ENCODE measurements at places on chromosomes 5 and 9.

DNA sequence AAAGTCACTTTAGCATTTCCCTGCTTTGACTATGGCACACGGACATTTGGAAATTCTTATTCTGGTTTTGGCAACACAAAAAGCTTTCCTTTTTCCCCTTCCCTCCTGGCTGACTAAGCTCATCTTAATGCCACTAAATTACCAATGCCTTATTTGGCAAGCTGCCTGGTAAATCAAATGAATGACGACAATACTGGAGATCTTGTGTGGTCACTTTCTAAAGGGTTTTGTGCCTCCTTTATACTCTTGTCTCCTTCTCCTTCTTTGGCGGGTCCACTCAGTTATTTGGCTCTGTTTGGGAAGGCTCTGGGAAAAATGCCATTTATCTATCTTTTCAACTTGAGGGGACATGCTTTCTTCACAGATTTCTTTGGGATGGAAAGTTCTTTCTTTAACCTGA is 34.9 kb downstream of the SH3GL2 start:
- no peak for DNase-seq

DNA sequence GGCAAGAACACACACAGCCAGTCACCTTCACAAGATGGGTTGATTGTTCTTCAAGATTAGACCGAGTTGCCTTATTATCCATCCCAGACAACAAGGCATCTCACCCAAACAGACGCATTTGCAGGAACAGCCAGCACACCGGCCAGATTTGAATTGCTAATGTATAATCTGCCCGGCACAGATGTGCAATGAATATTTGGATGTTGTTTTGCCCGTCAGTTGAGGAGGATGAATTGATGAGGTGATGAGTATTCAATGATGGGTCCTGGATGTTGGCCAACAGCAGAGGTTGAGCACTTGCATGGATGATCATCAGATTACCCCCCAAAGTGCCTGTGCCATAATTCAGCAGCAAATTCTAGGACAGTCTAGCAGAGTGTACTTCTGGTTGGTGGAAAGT is 20.1 kb downstream of the ALG2 start:
- DNase-seq, result no peak

GRCh38 chr5:126948011-126948355 is 82.4 kb downstream of the MARCHF3 start:
- DNase-seq, result no peak

- DNase-seq, result no peak
Observed at GRCh38 chr5:73887688-73888087, 261.7 kb downstream of the ARHGEF28 start.

GRCh38 chr5:150574818-150575547 is 65.5 kb upstream of the SYNPO start:
- no peak for DNase-seq

- DNase-seq, result no peak
Observed at GRCh38 chr5:17056141-17056631, 120.1 kb upstream of the MYO10 start.

- peak; percentile 9 for DNase-seq
Observed at GRCh38 chr9:131096269-131097125, at the start of gene AIF1L. Gene AIF1L (plus strand): TSS chr9:131096531. CDS start chr9:131096630, 99 bp downstream.

GRCh38 chr5:175471628-175472027 is 6.7 kb upstream of the SFXN1 start:
- DNase-seq, result peak; percentile 18

DNA sequence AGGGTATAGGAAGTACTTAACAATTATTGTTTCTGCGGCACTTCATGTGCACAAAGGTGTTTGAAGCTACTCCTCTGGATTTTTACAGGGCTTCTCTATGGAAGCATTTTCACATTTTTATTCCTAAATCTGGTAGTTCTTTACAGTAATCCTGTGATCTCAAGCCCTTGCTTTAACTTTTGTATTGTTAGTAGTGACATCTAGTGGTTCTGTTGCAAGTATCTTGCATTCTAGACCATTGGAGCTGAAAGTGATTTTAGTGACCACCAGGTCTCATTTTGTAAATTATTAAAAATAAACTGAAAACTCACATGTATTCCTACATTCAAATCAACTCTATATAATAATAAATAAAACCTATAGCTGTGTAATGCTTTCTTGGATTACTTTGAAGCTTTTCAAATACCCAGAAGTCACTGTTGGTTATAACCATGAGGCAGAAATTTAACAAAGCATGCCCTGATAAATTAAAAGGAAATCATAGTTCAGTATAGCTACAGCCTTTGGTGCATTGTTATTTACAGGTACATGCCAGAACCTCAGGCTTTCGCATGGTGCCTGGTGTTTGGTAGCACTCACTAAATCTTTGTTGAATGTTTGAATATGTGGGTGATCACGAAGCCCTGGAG is 18.9 kb downstream of the RPS23 start:
- no peak for DNase-seq

DNA sequence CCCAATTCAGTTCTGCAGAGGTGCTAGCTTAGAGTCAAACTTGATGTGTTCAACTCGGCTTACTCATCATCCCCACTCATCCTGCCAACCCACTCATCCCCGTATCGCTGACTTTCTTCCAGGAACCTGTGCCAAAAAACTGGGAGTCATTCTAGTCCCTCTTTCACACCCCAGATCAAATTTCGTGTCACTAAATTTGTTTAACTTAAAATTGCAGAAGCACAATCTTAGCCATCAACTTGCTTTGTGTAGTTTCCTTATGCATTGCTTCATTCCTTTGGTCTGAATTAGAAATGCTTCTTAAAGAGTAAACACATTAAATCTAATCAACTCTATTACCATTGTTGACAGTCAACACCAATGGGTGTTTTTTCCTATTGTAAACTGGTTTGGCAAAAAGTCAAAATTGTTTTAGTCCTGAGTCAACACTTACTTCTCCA is 162.4 kb downstream of the TTC39B start:
- DNase-seq, result no peak

- no peak for DNase-seq
Observed at GRCh38 chr5:144941-145340, 46.4 kb upstream of the LRRC14B start.

- no peak for DNase-seq
Observed at GRCh38 chr5:92778261-92778660, 802.8 kb downstream of the NR2F1-AS1 start.

- no peak for DNase-seq
Observed at GRCh38 chr9:76707510-76707909, 56.7 kb upstream of the PCA3 start.

- DNase-seq, result peak; percentile 80
Observed at GRCh38 chr5:181207214-181207959, 2.4 kb upstream of the TRIM7 start.

DNA sequence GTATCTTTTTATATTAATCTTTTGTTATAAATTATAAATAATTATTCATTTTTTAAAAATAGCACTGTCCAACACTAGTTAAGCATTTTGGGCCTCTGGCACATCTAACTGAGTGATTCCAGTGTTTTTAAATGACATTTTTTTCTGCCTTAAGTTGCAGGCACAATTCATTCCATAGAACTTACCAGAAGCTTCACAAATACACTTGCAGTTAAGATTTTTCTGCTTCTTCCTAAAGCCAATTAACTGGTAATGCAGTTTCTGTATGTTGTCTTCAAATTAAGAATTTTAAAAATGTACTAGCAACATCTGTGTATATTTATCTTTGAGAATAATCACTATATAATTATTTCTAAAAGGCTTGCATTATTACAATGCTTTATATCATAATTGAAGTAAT is 11.2 kb upstream of the NFIB start:
- DNase-seq, result no peak

- no peak for DNase-seq
Observed at GRCh38 chr5:65722575-65723403, 784 bp downstream of the NLN start.

DNA sequence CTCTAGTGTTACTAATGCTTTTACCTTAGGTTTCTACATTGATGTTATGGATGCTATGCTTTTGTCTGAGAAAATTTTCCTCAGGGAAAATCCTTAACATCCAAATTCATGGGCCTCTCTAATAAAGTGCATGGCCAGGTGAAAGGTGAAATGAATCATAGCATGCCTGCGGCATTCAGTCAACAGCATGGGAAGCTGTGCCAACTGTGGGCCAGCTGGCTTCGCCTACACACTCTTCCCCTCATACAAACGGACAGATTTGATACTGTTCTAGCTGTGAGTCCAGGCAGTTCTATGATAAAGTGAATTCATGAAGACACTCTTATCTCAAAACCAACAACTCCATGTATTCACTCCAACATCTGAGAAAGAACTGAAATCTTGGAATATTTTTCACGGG is 374.1 kb downstream of the PLK2 start:
- no peak for DNase-seq

All from stimulated activated CD4-positive, alpha-beta T cell treated with anti-CD3 and anti-CD28 coated beads, Interleukin-4, amount 100 ng/mL, for 48 hours (primary cell).